ENCODE measurements at places on chromosomes 6 and 20. TPM values are rescaled to one million over a fixed set of nuclear protein-coding genes. Genes with fewer than 3 reads are reported as not detected.

DNA sequence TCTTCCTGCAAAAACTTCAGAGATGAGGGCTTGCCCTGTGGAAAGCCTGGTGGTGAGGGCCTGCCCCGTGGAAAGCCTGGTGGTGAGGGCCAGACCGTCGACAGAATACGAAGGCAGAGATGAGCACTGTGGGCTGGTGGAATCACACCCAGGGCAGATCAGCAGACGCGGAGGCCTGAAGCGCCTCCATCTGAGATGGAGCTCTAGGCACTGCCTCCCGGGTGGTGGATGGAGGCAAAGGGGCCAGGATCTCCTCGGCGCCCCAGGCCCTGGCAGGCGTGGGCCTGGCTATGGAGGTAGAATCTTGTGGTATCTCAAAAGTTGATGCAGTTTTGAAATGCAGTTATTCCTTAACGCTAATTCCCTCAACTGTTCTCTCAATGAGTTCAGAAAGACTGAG lies 104.8 kb downstream of the PSMB1 start:
- DNase-seq: no peak

DNA sequence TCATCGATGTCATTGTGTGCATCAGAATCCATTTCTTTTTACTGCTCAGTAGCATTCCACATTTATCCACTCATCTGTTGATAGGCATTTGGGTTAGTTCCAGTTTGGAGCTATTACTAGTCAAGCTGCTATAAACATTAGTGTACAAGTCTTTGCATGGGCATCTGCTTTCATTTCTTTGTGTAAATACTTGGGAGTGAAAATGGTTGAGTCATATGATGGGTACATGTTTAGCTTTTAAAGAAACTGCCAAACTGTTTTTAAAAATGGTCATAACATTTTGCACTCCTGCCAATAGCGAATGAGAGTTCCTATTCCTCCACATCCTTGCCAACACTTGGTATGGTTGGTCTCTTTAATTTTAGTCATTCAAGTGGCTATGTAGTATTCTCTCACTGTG lies 21.2 kb upstream of the SLC22A2 start:
- DNase-seq: no peak

GRCh38 chr20:654417-654750 lies 1.4 kb upstream of the SRXN1 start:
- no peak for DNase-seq

GRCh38 chr6:71489736-71490135 lies 201.1 kb downstream of the OGFRL1 start:
- DNase-seq: peak; percentile 54

The DHX35 gene
- total RNA-seq: 6.1 TPM

- no peak for DNase-seq
Measured at GRCh38 chr20:44609006-44609515, 26.7 kb downstream of the PKIG start.

The PLG gene
- not detected for total RNA-seq

- no peak for DNase-seq
Measured at GRCh38 chr6:168061269-168062210, 17.5 kb downstream of the FRMD1 start.

The RCAN2 gene
- 1.4 TPM for total RNA-seq

- no peak for DNase-seq
Measured at GRCh38 chr20:8150591-8150990, 18.5 kb downstream of the PLCB1 start.

The HLA-DRB1 gene
- total RNA-seq: not detected

DNA sequence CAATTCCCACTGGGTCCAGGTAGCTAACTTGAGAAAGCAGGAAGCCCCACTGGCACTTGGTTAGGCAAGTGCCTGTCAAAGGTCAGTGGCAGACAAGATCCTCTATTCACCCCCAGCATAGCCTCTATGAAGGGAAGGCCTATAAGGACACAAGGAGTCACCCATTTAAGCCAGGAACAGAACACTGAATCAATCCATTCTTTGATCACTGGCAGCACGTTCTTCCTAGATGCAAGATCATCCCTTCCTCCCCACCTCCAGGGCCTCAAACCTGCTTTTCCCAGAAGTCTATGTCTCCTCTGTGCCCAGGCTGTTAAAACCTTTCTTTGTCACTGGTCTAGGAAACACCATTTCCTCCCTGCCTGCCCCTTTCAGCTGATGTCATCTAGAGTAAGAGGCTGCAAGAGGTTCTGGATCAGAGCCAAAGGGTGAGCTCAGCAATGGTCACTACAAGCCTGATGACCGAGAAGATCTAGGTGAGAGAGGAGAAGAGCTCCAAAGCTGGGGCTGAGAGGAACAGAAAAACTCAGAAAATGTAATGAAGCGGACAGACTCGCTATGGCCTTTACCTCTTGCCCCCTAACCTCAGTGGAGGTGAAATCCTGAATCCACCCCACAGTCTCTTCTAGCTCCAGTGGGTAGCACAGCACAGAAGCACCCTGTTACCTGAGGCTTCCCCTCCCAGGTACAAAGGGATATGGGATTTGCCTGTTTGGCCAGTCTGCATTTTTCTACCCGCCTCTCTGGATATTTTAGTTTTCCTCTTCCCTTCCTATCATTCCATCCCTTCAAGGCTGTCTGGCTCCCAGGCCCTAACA lies 1.8 kb downstream of the GTPBP2 start:
- DNase-seq: peak; percentile 92

The MYLK2 gene
- total RNA-seq: not detected

DNA sequence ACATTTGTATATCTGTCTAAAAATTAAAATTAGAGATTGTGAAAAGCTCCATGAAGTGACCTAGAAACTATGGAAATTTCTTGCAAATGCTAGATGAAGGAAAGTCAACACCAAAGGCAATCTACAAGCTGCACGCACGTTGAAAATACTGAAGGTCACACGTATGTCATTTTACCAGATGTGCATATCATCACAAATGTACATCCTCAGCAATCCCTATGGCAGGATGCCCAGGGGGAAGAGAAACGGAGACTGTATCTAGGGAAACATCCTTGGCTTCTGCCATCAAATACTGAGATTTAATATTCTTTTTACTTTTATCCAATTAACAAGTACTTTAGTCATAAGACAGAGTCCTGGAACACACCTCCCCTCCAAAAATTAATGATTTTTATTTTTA lies 672.0 kb downstream of the RNF144B start:
- no peak for DNase-seq

DNA sequence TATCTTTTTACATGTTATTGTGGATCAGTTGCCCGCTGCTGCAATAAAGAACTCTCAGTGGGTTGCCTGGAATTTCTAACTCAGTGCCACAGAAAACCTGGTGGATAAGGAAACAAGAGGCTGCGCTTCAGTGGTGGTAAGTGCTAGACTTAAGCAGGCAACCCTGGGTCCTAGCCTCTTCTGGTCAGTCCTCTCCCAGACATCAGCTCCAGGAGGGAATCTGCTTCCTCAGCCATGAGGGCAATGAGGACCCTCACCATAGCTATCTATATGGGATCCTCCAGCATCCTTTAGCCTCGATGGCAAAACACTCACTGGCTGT lies 490.7 kb upstream of the SULF2 start:
- DNase-seq: no peak

GRCh38 chr20:40677343-40677924 lies 11.6 kb downstream of the MAFB start:
- DNase-seq: no peak

The ESR1 gene
- total RNA-seq: not detected

All from epithelial cell of proximal tubule (primary cell).